ENCODE measurements at places on chromosomes 1 and 21. TPM values are rescaled to one million over a fixed set of nuclear protein-coding genes. Genes with fewer than 3 reads are reported as not detected.
A peak's percentile ranks its signal among the peaks of the same experiment; 100 is the strongest.

GRCh38 chr1:31585736-31586365 is 9.5 kb downstream of the TINAGL1 start:
- peaks cover 41% of the 10 kb centered on the region for H3K36me3 ChIP-seq
- peaks cover 87% of the 10 kb centered on the region for H3K4me1 ChIP-seq
- no peaks in the 10 kb centered on the region for H3K27me3 ChIP-seq
- H3K4me3 ChIP-seq = no peak overlapping the region
- no peak for ATAC-seq

GRCh38 chr1:204507317-204508105 is 8.7 kb upstream of the MDM4 start:
- peak; percentile 26 for ATAC-seq
- H3K4me1 ChIP-seq = no peaks in the 10 kb centered on the region
- H3K4me3 ChIP-seq = peak overlapping the region; percentile 84
- H3K27me3 ChIP-seq = no peaks in the 10 kb centered on the region

GRCh38 chr1:48555271-48555670 is 83.3 kb upstream of the SPATA6 start:
- no peak overlapping the region for H3K27ac ChIP-seq
- ATAC-seq = no peak
- H3K27me3 ChIP-seq = no peaks in the 10 kb centered on the region
- peaks cover 14% of the 10 kb centered on the region for H3K4me1 ChIP-seq
- H3K4me3 ChIP-seq = no peak overlapping the region
- no peaks in the 10 kb centered on the region for H3K36me3 ChIP-seq

- no peaks in the 10 kb centered on the region for H3K27me3 ChIP-seq
- ATAC-seq = no peak
- no peak overlapping the region for H3K4me3 ChIP-seq
- H3K27ac ChIP-seq = peak overlapping the region; percentile 36
- no peaks in the 10 kb centered on the region for H3K36me3 ChIP-seq
These were observed 64.8 kb downstream of the NAV1 start for GRCh38 chr1:201603613-201604232.

- H3K27me3 ChIP-seq = no peaks in the 10 kb centered on the region
- H3K4me1 ChIP-seq = peaks cover 28% of the 10 kb centered on the region
- no peak overlapping the region for H3K27ac ChIP-seq
- H3K36me3 ChIP-seq = peaks cover 5% of the 10 kb centered on the region
- no peak for ATAC-seq
These were observed 25.6 kb downstream of the SYNC start for GRCh38 chr1:32676945-32677344.

GRCh38 chr1:100943533-100943932 is 47.6 kb downstream of the SLC30A7 start:
- no peaks in the 10 kb centered on the region for H3K4me1 ChIP-seq
- H3K27ac ChIP-seq = no peak overlapping the region
- no peak overlapping the region for H3K4me3 ChIP-seq
- H3K27me3 ChIP-seq = no peaks in the 10 kb centered on the region
- ATAC-seq = no peak

- H3K4me3 ChIP-seq = no peak overlapping the region
- H3K27me3 ChIP-seq = peaks cover 12% of the 10 kb centered on the region
- no peak for ATAC-seq
- H3K36me3 ChIP-seq = no peaks in the 10 kb centered on the region
These were observed 28.3 kb upstream of the VPS13D start for GRCh38 chr1:12201352-12202189.

DNA sequence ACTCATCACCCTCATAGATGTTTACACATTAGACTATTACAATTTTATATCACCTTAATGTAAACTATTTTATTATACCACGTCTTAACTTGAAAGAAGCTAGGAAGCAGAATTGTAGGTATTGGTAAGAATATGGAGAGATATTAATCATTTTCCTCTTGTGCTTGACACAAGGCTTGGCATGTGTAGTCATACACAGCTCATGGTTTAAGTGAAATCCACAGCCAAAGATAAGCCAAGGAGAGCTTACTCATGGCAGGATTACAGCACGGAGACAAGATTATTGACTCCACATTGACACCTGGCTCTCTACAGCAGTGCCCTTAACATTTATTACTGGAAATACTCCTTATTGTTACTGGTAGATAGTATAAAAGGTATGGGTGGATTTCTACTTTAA is 68.4 kb upstream of the ADGRL4 start:
- no peaks in the 10 kb centered on the region for H3K27me3 ChIP-seq
- no peak overlapping the region for H3K27ac ChIP-seq
- ATAC-seq = no peak

GRCh38 chr1:35899941-35900340 is 16.9 kb downstream of the AGO1 start:
- H3K36me3 ChIP-seq = peaks cover 4% of the 10 kb centered on the region
- no peak overlapping the region for H3K27ac ChIP-seq
- H3K4me1 ChIP-seq = no peaks in the 10 kb centered on the region
- no peak overlapping the region for H3K4me3 ChIP-seq
- no peak for ATAC-seq

GRCh38 chr1:29569971-29570634 is 333.8 kb downstream of the PTPRU start:
- no peak overlapping the region for H3K4me3 ChIP-seq
- peaks cover 32% of the 10 kb centered on the region for H3K27me3 ChIP-seq
- no peaks in the 10 kb centered on the region for H3K36me3 ChIP-seq

GRCh38 chr1:198363625-198364151 is 176.8 kb downstream of the ATP6V1G3 start:
- no peaks in the 10 kb centered on the region for H3K27me3 ChIP-seq
- no peak overlapping the region for H3K4me3 ChIP-seq
- ATAC-seq = no peak

DNA sequence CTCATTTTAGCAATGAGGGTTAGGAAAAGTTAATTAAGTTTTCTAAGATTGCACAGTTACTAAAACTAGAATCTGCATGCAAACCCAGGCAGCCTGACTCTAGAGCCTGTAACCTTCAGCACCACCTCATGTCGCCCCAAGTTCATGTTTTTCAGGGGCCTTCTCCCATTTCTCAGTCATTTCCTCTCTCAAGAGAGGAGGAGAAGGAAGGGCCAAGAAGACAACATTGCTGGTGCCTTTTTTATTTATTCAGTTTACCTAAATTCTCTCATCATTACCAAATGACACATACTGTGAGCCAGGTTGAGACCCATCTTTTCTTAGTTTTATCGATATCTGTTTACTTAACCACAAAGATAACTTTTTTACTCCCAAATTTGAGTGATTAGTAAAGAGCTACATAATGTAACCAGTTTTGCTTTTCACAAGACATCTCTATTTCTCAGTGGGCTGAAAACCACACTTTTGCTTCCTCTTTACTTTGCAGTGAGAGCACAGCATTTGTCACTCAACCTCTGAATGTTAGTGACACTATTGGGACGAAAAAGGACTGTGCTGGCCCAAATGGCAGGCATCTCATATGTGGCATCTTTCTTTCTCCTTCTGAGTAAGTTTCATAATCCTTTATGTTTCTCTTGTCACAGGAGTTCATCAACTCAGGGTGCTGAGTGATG is at the start of gene CD101:
Gene CD101 (plus strand): TSS at position 507 of the 674 bp plus-strand sequence. CDS start 58 bp downstream, at position 565.
- H3K27ac ChIP-seq = no peak within 1 kb of the TSS
- no peaks in the 10 kb centered on the region for H3K36me3 ChIP-seq
- no peak within 1 kb of the TSS for H3K4me3 ChIP-seq
- no peaks in the 10 kb centered on the region for H3K27me3 ChIP-seq
- no peaks in the 10 kb centered on the region for H3K4me1 ChIP-seq

DNA sequence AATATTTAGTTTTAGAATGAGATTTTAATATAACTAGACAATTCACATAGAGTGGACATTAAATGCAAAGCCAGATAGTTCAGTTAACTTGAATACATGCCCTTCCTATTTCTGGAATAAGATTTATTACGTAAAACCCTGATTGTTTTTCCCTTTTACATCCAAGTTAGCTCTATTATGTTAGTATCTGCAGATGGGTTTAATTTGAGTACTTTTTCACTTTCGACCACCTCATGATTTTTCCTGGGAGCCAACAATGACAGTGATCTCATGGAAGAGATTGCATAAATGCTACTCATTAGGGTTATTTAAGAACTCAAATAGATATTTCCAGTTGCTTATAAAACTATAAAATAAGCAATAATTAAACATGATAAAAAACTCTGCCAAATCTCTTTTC is 199.4 kb upstream of the PTGFR start:
- no peak overlapping the region for H3K27ac ChIP-seq
- no peaks in the 10 kb centered on the region for H3K36me3 ChIP-seq
- H3K4me1 ChIP-seq = no peaks in the 10 kb centered on the region
- H3K4me3 ChIP-seq = no peak overlapping the region

DNA sequence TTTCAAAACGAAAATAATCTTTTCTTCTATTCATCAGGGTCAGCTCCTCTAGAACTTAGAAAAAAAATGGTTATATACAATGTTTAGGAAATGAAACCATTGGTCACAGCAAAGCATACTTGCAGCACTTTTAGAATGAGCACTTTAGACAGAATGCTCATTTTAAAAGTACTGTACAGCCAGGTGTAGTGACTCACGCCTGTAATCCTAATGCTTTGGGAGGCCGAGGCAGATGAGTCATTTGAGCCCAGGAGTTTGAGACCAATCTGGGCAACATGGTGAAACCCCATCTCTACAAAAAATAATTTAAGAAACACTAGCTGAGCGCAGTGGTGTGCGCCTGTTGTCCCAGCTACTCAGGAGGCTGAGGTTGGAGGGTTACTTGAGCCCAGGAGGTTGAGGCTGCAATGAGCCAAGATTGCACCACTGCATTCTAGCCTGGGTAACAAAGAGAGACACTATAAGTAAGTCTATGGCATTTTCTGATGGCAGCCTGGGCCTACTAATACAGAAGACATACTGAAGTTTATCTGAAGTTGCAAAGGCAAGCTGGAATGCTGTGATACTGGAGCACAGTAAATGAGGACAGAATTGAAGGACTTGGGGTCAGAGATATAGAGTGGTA is 48.9 kb upstream of the ZNF326 start:
- H3K27ac ChIP-seq = no peak overlapping the region
- no peaks in the 10 kb centered on the region for H3K36me3 ChIP-seq
- no peaks in the 10 kb centered on the region for H3K27me3 ChIP-seq

- no peaks in the 10 kb centered on the region for H3K36me3 ChIP-seq
- no peaks in the 10 kb centered on the region for H3K27me3 ChIP-seq
- no peak overlapping the region for H3K4me3 ChIP-seq
These were observed 26.0 kb downstream of the RABIF start for GRCh38 chr1:202862679-202863560.

DNA sequence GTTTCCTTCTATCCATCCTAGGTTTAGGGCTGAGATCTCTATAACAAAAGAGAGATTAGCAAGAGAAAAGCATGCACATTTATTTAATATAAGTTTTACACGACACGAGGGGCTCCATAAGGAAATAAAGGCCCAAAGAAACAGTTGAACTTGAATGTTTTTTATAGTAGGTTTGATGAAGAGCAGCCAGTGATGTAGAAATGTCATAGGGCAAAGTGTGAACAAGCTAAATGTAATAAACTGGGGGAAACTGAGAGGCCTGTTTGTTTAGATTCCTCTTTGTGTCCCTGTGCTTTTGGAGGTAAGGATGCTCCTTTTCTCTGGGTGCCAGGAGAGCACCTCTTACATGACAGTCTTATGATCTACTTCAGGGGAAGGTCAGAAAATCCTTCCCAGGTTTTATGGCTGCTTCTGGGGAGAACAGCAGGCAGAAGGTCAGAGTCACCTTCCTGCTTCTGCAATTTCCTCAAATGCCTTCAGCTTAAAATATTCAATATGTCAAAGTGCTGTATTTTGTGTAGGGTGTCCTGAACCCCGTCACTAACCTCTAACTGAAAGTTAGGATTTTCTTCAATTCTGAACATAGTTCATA is 9.5 kb upstream of the HORMAD1 start:
- no peaks in the 10 kb centered on the region for H3K27me3 ChIP-seq
- no peaks in the 10 kb centered on the region for H3K4me1 ChIP-seq
- no peaks in the 10 kb centered on the region for H3K36me3 ChIP-seq
- no peak overlapping the region for H3K27ac ChIP-seq
- no peak for ATAC-seq

DNA sequence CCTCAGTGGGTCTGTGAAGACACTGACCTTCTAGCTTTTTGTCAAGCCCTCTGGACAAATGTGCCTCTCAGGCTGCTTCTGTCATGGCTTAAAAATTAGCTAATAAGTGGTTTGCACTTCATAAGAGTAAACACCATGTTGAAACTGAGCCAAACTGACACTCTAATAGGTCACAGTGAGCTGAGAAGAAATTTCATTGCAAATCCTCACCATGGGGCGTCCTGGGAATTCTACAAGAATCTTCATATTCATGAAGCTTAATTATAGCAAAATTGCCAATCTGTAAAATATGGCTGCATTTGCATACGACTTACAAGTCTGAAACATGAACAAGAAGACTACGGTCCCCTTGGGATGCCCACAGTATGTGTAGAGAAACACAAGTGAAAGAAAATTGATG is 188.6 kb downstream of the DSCAM start:
- H3K36me3 ChIP-seq = no peaks in the 10 kb centered on the region
- no peak for ATAC-seq
- no peak overlapping the region for H3K4me3 ChIP-seq
- peaks cover 4% of the 10 kb centered on the region for H3K27me3 ChIP-seq
- H3K4me1 ChIP-seq = no peaks in the 10 kb centered on the region
- no peak overlapping the region for H3K27ac ChIP-seq

GRCh38 chr1:59078070-59078800 is 218.7 kb upstream of the FGGY start:
- ATAC-seq = no peak
- no peaks in the 10 kb centered on the region for H3K36me3 ChIP-seq
- H3K4me1 ChIP-seq = no peaks in the 10 kb centered on the region
- H3K4me3 ChIP-seq = no peak overlapping the region
- H3K27ac ChIP-seq = no peak overlapping the region

DNA sequence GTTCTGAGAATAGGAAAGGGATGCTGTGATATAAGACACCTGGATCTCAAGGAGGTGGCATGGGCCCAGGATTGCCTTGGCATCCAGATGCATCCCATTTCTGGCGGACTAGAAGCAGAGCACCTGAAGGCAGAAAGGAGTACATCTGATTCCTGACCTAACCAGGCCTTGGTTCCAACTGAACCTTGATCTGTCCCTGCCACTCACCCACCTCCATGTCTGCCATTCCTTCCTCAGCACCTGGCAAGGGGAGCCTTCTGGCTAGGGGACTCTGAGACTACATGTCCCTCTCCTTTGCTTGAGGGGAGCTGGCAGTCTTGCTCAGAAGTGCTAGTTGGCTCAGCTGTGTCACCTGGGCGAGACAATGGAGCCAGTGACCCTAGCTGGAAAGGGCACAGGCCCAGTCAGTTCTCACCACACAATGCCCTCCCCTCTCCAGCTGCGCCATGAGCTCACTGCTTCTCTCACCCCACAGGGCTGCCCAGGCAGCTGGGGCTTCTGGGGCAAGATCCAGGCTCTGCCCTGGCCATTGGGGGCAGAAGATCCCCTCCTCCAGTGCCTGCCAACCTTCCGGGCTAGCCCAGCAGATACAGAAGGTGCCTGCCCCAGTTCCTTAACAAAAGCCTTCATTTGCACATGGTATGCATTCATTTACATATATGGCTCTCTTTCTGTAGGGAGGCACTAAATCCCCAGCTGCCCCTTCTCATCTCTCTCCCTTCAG is 2.9 kb downstream of the IGSF8 start:
- peaks cover 46% of the 10 kb centered on the region for H3K36me3 ChIP-seq
- H3K27ac ChIP-seq = no peak overlapping the region
- no peak for ATAC-seq
- H3K4me3 ChIP-seq = no peak overlapping the region
- H3K4me1 ChIP-seq = peaks cover 20% of the 10 kb centered on the region

FCRL5 gene
- not detected for total RNA-seq

LDLRAD1 gene
- total RNA-seq = not detected

HCN3 gene
- 2.2 TPM for total RNA-seq

MSH4 gene
- total RNA-seq = 0.67 TPM

EFNA3 gene
- 0.77 TPM for total RNA-seq

SYNJ1 gene
- total RNA-seq = 8.8 TPM

IFI44 gene
- 12.5 TPM for total RNA-seq

NTMT2 gene
- not detected for total RNA-seq

L1TD1 gene
- not detected for total RNA-seq

CD34 gene
- 38.9 TPM for total RNA-seq

HTR6 gene
- not detected for total RNA-seq
